ENCODE measurements at places on chromosomes 7 and 10.

DNA sequence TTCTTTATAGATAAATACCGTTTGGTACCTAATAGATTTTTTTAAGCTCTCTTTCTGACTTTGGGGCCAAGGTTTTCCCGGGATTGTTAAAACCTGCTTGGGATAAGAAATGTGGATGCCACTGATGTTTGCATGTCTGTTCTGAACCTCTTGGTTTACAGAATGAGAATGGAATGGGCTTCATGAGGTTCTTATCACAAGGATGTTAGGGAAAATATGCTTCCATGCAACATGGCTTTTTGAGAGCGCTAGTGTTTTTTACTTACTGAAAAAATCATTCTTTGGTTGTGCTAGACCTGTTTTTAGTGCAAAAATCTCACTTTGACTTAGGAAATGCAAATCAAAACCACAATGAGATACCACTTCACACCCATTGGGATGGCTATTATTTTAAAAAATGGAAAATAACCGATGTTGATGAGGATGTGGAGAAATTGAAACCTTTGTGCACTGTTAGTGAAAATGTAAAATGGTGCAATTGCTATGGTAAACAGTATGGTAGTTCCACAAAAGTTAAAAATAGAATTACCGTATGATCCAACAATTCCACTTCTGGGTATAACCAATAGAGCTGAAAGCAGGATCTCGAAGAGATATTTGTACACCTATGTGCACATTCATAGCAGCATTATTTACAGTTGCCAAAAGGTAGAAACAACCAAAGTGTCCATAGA, 38.9 kb downstream of the TSPAN14 start:
- DNase-seq: no peak

- DNase-seq: no peak
Measured at GRCh38 chr10:966466-967235, 21.6 kb upstream of the GTPBP4 start.

GRCh38 chr10:31754803-31755624, 173.6 kb downstream of the ARHGAP12 start:
- no peak for DNase-seq

- no peak for DNase-seq
Measured at GRCh38 chr7:31476073-31476745, 37.7 kb upstream of the ITPRID1 start.

GRCh38 chr7:148838905-148839304, 45.2 kb downstream of the EZH2 start:
- DNase-seq: peak; percentile 44

DNA sequence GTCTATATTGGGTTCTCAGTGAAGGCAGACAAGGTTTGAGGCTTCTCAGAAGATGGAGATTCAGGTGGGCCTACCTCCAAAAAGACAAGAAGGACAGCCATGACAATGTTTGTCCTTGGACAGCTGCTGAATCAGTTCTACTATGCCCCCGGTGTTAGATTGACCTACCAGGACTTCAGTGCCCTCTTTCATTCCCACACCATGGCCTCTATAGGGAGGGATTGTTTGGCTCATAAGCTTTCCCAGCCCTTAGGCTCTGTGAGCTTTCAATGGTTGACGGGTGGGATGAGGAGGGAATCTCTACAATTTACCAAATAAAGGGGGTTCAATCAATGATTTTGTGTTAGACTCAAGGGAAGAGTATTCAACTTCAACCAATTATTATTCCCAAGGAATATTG, 23.4 kb upstream of the RAPGEF5 start:
- DNase-seq: no peak

DNA sequence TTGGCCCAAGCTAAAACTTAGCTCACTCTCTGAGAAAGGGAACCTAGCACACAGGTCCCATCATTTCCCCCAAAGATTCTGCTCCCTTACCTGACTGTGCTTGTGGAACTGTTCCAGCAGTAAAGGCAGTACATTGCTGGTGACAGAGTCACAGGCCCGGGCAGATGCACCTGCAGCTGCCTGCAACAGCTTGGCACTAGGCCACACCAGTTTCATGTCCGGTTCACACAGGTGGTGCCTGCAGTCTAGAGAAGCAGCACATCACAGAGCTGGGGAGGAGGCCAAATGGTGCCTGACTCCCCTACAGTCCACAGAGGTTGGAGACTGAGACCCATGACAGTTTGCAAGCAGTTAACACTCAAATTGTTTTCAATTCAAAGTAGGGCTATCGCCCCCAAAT, 22.2 kb downstream of the ZDHHC16 start:
- DNase-seq: no peak

GRCh38 chr10:94496010-94496409, 49.6 kb upstream of the HELLS start:
- DNase-seq: no peak

GRCh38 chr10:7475939-7476338, 65.1 kb upstream of the SFMBT2 start:
- no peak for DNase-seq

- no peak for DNase-seq
Measured at GRCh38 chr10:14173706-14174594, 156.8 kb downstream of the FRMD4A start.

GRCh38 chr7:120033114-120033513, 239.9 kb upstream of the KCND2 start:
- no peak for DNase-seq

DNA sequence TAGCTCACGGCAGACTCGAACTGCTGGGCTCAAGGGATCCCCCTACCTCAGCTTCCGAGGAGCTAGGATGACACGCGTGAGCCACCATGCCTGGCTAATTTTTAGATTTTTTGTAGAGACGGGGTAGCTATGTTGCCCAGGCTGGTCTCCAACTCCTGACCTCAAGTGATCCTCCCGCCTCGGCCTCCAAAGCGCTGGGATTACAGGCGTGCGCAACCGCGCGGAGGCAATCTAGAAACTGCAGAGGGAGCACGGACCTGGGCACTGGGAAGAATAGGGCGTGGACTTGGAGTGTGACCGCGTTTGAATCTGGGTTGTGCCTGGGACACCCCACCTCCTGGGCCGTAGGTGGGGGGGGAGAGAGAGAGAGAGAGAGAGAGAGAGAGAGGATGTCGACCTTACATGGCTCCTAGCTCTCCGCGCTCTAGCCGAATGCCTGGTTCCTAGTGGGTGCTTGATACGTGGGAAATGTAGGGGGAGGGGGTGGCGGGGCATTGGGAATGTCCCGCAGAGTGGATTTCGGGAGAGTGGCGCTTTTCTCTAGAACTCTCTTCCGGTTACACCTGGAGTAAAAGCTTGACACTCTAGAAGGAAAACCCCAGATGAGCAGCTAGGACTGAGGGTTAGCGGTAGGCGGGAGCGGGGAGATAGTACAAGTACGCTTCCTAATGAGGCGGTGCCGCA, 1.2 kb upstream of the MAP3K8 start:
- peak; percentile 13 for DNase-seq

DNA sequence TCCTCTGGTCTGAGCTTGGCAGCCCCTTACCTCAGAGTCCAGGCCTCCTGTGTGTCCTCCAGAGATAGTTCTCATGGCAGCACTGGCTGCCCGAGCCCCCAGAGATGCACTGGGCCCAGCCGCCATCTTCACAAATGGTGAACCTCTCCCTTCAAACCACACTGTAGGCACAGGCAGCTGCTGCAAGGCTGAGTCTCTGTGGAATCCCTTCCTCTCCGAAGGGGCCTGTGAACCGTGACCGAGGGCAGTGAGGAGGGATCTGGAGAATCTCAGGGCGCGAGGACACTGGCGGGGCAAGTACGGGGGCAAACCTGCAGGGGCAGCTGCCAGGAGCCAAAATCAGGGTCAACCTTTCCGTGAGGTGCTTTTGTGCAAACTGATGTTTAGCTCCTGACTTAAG, 69.5 kb upstream of the CFAP46 start:
- no peak for DNase-seq

DNA sequence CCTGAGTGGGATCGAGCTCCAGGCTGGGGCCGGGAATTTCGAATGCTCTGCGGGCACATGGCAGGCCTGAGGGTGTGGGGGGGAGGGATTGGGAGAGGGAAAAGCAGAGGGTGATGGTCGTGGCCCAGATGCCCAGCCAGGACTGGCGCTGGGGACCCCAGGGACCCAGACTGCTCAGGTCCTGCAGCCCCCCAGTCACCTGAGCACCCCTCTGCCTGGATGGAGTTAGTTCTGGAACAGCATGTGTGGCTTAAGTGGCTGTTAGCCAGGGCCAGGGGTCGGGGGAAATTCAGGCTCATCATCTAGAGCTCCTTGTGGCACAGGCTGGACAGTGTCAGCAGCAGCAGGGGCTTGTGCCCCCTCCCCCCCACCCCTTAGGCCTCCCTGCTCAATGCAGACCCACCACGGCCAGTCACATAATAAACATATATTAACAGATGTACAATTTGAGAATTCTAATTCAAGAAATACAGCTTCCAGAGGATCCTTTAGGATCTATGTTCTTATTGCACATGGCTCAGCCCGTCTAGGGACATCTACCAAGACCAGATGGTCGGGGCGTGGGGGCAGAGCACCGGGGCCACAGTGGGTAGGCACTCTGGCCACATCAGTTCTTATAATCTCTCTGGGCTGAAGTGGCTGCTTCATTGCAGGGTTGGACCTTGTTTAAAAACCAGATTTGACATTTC, 22.2 kb downstream of the DNAJB12 start:
- DNase-seq: no peak

- peak; percentile 75 for DNase-seq
Measured at GRCh38 chr7:101743241-101743994, 74.0 kb upstream of the CUX1 start.

DNA sequence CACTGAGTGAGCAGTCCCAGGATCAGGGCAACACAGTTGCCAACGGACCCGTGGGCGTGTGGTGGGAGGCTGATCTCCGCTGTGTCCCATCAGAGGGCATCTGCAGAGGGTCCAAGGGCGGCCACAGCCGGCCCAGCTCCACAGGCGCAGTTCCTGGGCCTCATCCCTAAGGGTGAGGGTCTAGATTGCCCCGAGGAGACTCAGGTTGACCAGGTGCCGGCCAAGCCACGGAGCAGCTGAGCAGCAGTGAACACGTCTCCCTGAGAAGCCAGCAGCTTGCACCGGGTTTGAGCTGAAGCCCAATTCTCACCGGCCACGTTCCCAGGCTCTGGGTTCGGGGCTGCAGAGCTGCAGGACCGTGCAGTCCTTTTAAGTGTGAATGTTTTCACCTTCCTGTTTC, 58.8 kb upstream of the ADGRA1 start:
- no peak for DNase-seq

DNA sequence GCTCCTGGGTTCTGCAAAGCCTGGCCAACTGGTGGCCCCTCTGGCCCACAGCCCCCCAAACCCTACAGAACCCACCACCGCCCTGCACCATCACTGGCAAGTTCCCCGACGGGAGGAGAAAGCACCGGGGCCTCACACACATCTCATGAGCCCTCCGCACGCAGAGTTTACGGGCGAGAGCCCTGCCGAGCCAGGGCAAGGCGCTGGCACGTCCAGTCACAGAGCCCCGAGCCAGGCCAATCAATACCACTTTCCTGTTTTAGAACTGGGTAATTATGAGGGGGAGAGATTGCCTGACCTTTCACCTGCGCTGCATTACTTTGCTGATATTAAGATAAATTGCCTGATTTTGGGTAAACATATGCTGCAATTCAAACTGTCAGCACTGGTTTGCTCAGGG, 113.3 kb downstream of the EBF3 start:
- DNase-seq: no peak

- no peak for DNase-seq
Measured at GRCh38 chr7:123324283-123324682, 124.5 kb upstream of the SLC13A1 start.

DNA sequence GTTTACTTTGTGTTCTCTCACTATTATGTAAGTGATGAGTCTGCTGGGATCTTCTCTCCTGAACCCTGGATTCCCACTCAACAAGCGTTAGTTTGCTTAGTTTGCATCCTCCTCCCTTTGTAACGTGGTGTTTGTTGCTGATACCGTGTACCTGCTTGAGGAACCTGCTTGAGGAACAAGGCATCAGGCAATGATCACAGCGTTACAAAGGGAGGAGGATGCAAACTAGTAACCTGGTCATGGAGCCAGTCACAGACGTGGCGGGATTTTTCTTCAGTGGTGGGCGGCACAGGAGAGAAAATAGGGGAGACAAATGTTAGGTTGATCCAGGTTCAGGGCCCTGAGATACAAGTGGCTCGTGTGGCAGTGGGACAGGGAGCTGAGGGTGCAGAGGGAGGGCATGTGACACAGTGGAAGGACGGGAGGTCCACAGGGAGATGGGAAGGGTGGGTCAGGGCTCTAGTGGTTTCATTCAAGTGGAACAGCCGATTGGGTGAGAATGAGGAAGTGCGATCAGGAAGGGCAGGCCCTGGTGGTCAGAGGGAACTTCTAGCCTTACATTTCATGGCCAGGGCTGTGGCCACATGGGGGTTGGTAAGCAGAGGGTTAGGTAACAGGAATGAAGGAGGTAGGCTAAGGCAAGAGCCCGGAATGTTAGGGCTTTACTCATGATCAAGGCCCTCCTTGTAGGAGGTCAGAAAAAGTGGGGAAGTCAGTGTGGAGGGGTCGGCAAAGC, 38.0 kb downstream of the SNX10 start:
- no peak for DNase-seq

DNA sequence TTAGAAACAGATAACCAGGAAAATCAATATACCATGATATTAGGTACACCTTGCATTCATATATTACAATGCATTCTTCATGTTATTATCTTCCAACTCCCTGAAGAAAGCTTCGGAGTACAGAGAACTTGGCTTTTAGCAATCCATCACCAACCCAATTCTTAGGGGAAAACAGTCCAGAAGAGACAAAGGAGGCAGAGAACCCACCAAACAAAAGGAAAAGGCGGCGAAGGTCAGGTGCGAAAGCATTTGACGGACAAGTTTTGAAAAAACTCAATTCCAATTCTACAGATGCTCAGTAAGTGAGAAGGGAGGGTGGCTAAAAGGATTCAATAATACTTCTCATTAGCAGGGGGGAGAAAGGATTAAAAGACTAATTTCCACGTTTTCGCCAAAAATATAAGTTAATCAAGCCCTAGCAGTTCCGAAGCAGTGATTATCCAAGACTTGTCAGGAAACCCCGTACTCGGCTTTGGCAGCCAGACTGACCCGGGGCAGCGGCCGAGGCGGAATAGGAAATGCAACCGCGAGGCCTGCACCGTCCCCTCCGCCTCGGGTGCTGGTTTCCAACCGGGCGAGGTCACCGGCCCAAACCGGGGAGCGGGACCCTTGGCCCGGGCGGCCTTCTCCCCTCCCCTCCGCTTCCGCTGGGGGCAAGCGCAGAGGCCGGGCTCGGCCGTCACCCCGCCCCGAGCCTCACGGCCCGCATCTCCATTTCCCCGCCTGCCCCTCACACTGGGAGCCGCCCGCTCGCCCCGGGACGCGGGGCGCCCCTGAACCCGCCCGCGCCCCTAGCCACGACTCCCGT, 747 bp downstream of the GDI2 start:
- peak; percentile 43 for DNase-seq

DNA sequence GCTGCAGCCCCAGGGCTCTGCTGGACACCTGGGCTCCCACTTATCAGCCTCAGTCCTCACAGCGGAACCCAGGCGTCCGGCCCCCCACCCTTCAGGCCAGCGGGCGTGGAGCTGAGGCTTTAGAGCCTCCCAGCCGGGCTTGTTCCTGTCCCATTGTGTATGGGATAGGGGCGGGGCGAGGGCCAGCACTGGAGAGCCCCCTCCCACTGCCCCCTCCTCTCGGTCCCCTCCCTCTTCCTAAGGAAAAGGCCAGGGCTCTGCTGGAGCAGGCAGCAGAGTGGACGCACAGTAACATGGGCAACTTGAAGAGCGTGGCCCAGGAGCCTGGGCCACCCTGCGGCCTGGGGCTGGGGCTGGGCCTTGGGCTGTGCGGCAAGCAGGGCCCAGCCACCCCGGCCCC, 2.7 kb downstream of the NOS3 start:
- no peak for DNase-seq

- DNase-seq: no peak
Measured at GRCh38 chr7:94414481-94414880, 19.8 kb downstream of the COL1A2 start.

- DNase-seq: no peak
Measured at GRCh38 chr10:22029445-22030236, 26.1 kb upstream of the DNAJC1 start.

Data from activated CD4-positive, alpha-beta T cell treated with anti-CD3 and anti-CD28 coated beads, Interleukin-2, amount 10 ng/mL, durations not matched to agents 7 days and 5 days (primary cell).